ENCODE measurements at places on chromosomes 1 and 21. TPM values are rescaled to one million over a fixed set of nuclear protein-coding genes. Genes with fewer than 3 reads are reported as not detected.

Gene GNAT2
- total RNA-seq = not detected

Gene CLCNKA
- not detected for total RNA-seq

Gene SLC22A15
- total RNA-seq = 7.3 TPM

Gene TFB2M
- total RNA-seq = 6.5 TPM

- DNase-seq = no peak
These were observed 35.5 kb downstream of the SH3GLB1 start for GRCh38 chr1:86739648-86740509.

- peak; percentile 31 for DNase-seq
These were observed at the start of gene ARID4B for GRCh38 chr1:235327559-235328270. TSS of gene ARID4B (minus strand) at chr1:235328179. CDS start at chr1:235326919, 1,260 bp downstream.

DNA sequence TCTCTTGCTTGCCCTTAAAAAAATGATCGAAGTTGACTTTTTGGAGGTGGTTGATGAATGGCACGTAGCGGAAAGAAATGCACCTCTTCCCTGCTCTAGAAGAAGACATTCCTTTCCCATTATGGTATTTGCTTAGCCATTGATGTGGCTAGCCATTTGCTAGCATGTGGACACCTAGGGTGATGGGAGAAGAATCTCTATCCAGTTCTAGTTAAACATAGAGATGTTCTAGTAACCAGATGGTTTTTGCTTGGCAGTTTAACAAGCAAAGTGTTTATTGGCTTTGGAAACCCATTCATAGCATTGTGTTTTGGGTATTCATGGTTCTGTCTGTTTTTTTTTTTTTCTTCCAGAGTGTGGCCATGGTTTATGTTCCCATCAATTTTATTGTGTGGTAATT, 78.9 kb downstream of the KCNJ6 start:
- no peak for DNase-seq

DNA sequence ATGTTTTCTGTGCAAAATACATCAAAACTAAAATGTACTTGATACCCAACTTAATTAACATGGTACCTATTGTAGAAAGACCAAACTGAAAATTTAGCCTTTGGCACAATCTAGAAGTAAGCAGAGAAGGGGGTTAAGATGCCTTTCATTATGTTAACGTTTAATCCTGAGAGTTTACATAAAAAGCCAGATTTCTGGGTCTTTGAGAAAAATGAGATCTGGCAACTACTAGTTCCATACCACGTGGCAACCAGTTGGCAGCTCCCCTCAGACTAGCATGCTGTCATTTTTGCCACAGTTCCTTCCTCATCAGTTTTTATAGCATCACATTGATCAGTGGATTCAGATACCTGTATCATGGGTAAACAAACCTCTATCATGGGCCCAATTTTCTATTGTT, 1.5 kb downstream of the RO60 start:
- no peak for DNase-seq

- DNase-seq = no peak
These were observed 73.3 kb upstream of the PDE4B start for GRCh38 chr1:65719391-65719790.

- DNase-seq = no peak
These were observed 15.8 kb upstream of the TNFRSF8 start for GRCh38 chr1:12047120-12047876.

DNA sequence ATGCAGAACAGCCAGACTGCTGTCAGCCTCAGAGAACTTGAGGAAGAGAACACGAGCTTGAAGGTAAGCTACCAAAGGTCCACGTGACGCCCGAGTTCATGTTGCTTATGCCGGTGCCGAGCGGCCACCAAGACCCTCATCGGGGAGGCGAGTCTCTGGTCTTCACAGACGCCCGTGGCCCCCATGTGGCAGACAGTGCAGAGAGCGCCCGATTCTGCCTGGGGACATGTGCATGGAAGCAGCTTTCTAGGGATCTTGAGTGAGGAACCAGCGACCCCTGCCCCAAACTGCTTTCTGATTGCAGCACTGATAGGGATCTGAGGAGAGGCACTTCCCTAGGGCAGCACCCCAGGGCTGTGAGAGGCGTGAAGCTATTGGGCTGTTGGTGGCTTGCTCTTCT, 56.3 kb upstream of the DIP2A start:
- no peak for DNase-seq
